ENCODE measurements at places on chromosomes 13 and 19. TPM values are rescaled to one million over a fixed set of nuclear protein-coding genes. Genes with fewer than 3 reads are reported as not detected.

Gene GAS6
- total RNA-seq = 30.7 TPM

Gene KLHL1
- not detected for total RNA-seq

Gene CEACAM19
- not detected for total RNA-seq

Gene FGF9
- not detected for total RNA-seq

Gene KCTD12
- 0.78 TPM for total RNA-seq

Gene ZNF578
- not detected for total RNA-seq

Gene ZNF285
- not detected for total RNA-seq

DNA sequence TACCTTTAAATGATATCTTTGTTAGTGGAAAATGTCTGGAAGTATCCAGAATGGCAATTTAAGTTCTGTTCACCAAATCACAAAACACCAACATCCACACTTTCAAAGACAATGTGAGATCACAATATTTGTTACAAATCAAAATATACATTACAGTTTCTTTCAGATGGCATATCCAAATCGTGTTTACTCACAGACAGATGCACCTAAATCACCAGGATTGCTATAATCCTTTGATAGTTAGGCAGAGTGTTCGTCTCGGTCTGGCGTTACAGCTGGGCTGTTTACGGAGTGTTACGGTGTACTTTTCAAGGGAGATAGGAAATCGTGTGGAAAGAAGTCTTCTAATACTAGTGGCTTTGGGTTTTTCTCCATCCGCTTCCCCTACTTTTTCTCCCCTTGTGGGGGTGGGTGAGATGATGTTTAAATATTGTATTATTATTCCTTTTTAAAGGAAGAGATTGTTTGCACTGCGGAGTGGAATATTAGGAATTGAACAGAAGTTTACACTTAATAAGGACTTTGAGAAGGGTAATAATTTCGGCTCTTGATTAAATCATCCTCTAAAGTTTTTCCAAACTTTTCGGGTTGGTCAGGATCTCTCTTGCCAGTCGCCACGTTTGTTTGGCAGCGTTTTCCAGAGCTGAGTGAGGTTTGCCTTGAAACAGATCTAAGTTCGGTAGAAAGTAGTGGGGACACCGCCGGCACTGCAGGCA lies 1.8 kb downstream of the MAB21L1 start:
- DNase-seq = peak; percentile 8

DNA sequence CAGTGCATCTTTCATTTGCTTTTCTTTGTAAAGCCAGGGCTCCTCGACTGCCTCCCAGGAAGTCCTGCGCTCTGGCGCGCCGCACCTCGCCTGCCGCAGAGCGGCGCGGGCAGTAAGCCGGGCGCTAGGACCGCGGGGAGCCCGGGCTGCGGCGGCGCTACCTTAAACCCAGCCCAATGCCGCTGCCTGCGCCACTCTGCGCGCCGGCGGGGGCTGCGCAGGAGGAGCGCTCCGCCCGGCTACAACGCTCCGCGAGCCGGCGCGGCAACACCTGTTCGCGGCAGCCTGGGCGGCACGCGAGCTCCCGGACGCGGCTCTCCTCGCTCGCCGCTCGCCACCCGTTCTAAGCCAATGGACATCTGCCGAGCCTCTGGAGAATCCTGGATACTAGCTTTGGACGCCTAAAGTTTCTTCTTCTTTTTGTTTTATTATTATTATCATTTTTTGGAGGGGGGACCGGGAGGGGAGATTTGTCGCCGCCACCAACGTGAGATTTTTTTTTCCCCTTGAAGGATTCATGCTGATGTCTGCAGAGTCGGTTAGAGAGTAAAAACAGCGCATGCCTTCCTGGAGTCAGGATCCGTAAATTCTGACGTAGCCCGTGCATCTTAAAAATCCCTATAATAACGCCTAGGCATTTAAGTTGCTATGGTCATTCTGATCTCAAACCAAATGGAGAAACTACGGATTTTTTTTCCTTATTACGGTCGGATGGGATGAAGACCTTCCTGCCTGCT lies at the start of gene FGF9:
Gene FGF9, plus strand, starts transcription at position 191 of the 737 bp plus-strand sequence. CDS start 840 bp downstream, outside the sequence.
- peak; percentile 34 for DNase-seq

- DNase-seq = no peak
Measured at GRCh38 chr13:72990953-72991352, 67.9 kb upstream of the KLF5 start.

DNA sequence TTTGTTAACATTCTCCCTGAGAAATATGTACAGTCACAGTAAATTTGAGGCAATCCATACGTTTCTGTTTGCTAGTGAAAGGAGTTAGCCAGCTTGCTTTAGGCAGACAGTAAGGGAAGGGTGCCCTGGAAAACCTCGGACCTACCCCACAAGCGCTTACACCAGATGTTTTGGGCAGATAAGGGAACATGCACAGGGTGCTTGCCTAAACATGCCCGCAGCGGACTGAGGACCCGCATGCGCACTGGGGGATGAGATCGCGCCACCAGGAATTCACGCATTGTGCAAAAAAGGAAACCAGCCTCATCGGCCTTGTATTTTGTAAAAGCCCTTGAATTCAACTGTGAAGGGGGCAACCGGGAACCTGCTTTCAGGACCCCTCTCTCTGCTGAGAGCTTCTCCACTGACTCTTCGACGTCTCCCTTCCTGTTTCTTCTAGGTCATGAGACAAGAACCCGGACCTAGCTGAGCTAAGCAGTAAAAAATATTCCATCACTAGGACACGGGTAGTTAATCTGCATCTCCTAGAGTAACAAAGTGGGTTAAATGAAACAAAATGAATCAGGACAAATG lies 1399.2 kb upstream of the ATXN8OS start:
- DNase-seq = no peak

DNA sequence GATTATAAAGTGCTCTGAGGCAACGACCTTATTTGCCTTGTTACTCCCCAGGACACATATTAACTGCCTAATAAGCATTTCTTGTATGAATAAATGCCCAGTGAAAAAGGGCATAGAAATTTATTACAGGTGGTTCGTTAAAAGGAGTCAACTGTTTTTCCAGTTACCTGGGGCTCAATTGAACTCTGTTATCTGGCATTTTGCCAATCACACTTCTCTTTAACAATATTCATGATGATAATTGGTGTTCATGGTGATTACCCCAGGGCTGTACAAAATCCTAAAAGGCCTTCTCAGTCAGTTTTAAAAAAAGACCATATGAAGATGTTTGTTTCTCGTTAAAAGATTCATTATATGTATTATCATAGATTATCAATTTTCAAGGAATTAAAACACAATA lies 57.1 kb downstream of the KL start:
- no peak for DNase-seq

- no peak for DNase-seq
Measured at GRCh38 chr13:113035213-113035800, 66.3 kb downstream of the MCF2L start.

DNA sequence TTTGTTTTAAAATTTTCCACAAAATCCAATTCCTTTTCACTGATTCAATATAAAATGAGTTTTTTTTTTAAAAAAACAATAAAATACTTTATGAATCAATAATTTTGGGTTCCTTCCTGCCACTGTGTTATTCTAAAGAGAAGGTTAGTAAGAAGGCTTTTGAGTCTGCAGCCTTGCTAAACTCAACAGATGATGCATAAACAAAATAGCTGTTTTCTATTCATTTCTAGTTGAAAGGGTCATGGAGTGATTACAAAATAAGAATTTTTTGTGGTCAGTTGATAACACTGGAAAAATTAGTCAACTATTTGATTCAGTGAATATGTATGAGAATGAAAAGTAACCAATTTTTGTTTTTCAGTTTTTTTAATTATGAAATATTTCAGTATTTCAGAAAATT lies 169.9 kb downstream of the VWA8 start:
- DNase-seq = no peak

GRCh38 chr13:84903391-84903790 lies 895.8 kb downstream of the SLITRK6 start:
- no peak for DNase-seq

DNA sequence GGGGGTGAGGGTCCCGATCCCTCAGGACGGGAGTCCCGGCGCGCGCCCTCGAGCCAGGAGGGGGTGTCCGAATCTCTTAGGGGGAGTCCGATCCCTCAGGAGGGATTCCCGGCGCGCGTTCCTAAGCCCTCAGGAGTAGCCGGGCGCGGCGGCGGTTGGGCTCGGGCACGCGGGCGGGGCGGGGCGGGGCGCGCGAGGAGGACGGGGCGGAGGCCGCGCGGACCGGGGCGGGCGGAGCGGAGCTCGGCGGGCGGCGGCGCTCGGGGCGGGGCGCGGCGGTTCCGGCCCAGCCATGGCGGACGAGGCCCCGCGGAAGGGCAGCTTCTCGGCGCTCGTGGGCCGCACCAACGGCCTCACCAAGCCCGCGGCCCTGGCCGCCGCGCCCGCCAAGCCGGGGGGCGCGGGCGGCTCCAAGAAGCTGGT lies at the start of gene CUL4A:
Gene CUL4A, plus strand, starts transcription at position 278 of the 423 bp plus-strand sequence. Its CDS starts 15 bp downstream, at position 293.
- DNase-seq = peak; percentile 45

- DNase-seq = peak; percentile 27
Measured at GRCh38 chr13:46844431-46844830, 47.5 kb upstream of the ESD start.

GRCh38 chr13:30847650-30848307 lies 58.3 kb upstream of the MEDAG start:
- peak; percentile 84 for DNase-seq

GRCh38 chr19:524062-524674 lies 7.4 kb upstream of the CDC34 start:
- DNase-seq = peak; percentile 62

- no peak for DNase-seq
Measured at GRCh38 chr19:6047741-6048251, 62.5 kb downstream of the RFX2 start.

GRCh38 chr13:100646030-100646673 lies 28.4 kb downstream of the TMTC4 start:
- DNase-seq = peak; percentile 19

Data from A172 (cell line).